Psoas muscle (tissue), 8 donors: ENCODE measurements at places on chromosomes 12 and 14. TPM values are rescaled to one million over a fixed set of nuclear protein-coding genes. Genes with fewer than 3 reads are reported as not detected.

Gene CLEC1A
- polyA plus RNA-seq, result 1.7 TPM

- no peak for DNase-seq
Observed at GRCh38 chr14:64795211-64795610, 84.5 kb downstream of the SPTB start.

DNA sequence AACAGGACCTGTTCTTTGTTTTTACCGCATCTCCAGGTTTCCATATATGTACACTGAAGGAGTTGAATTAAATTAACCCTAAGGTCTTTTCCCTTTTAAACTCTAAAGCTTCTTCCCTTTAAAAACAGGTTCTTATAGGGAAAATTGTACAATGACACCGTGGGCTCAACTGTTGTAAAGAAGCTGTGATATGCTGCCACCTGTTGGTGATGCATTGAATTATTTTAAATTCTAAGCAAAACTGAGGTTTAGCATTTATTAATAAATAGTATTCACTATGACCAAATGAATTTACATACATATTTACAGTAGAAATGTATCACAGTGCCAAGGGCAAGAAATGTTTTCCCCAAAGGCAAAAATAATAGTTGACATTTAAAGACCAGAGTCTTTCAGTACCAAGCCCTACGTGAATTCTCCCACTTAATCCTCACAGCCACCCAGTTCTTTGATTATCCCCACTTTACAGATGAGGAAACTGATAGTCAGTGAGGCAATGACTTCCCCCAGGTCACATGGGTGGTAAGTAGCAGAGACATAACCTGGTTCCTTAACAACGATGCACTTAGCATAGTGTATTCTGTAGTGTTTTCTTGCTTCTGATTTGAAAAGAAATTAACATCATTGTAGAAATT lies 35.7 kb upstream of the TMEM263 start:
- DNase-seq, result no peak

GRCh38 chr14:98489115-98489514 lies 782.9 kb downstream of the BCL11B start:
- DNase-seq, result no peak

GRCh38 chr14:65486863-65487262 lies 74.3 kb downstream of the FUT8 start:
- no peak for DNase-seq

Gene KRT80
- 0.24 TPM for polyA plus RNA-seq

DNA sequence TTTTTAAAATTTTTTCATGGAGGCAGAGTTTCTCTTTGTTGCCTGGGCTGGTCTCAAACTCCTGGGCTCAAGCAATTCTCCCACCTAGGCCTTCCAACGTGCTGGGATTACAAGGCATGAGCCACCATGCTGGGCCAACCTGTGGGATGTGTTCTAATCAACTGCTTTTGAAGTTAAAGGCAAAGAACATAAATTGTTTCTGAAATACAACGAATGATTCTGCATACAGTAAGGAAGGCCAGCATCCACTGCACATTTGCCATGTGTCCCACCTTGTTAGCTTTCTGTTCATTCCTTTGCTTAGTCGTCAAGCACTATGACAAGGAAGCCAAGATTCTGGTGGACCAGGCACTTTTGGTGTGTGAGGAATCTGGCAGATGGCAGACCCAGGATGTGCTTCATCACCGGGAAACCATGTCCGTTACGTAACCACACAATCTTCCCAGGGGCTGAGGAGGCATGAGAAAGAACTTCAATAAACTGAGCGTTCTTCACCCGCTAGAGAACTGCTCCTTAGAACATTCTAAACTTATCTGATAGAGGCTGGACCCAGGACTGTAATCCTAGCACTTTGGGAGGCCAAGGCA lies 24.5 kb downstream of the MOK start:
- DNase-seq, result no peak

GRCh38 chr12:3313675-3314663 lies 177.0 kb upstream of the PRMT8 start:
- no peak for DNase-seq

- no peak for DNase-seq
Observed at GRCh38 chr12:24229031-24229700, 279.7 kb upstream of the SOX5 start.

Gene STAC3
- polyA plus RNA-seq, result 1,376 TPM

GRCh38 chr12:531951-532585 lies 72.3 kb downstream of the B4GALNT3 start:
- DNase-seq, result no peak

GRCh38 chr14:103870891-103871595 lies 23.7 kb upstream of the PPP1R13B start:
- DNase-seq, result no peak

Gene NCKAP5L
- polyA plus RNA-seq, result 6.8 TPM

DNA sequence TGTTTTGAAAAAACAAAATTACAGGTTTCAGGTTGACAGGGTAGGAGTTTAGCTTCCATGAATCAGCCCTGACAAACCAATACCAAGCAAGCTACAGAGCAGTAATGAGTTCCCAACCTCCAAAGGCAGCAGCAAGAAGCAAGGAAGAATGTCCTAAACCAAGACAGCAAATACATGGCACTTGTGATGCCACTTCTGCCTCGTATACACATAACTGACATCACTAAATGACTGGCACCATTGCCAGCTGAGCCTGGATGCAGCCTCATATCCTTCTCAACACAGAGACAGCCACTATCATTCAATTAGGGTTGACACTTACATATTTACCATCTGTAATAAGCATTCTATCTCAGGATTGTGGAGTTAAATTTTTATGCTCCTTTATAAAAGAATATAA lies 35.0 kb upstream of the MDM1 start:
- DNase-seq, result no peak

Gene TSHR
- 0.12 TPM for polyA plus RNA-seq

Gene DNAJC22
- not detected for polyA plus RNA-seq

Gene AQP6
- 0.04 TPM for polyA plus RNA-seq

DNA sequence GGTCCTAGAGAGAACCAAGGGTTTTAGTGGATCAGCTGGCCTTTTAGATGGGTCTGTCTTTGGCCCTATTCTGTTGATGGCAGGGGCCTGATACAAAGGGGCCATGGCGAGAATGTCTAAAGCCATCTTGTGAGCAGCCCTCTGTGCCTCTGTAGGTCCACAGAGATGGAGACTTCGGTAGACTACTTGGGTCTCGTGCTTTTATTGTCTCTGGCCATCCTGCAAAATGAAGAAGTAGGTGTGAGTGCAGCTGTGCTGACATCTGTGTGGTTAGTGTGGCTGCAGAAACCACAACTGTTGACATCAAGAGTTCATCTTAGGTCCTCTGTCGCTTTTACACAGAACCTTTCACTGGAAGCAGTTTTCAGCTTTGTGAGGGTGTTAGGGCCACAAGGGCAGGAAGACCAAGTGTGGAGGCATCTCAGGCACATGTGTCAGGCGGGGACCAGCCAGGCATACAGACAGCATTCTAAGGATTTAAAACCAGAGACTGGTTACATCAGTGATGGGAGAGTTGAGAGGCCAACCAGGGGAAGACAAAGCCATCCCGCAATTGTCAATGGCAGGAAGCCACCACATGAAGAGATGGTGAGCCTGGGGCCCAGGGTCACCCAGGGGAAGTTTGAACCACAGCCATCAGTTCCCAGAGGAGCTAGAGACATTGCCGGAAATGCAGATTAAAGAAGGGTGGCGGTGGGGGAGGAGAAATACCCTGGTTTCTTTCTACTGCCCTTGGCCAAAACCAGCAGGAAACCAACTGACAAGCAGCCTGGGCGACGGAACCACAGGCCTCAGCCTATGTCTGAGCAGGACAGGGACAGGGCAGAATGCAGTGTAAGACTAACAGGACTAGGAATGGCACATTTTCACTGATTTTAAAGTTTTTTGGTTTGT lies 13.0 kb upstream of the TPCN1 start:
- no peak for DNase-seq

DNA sequence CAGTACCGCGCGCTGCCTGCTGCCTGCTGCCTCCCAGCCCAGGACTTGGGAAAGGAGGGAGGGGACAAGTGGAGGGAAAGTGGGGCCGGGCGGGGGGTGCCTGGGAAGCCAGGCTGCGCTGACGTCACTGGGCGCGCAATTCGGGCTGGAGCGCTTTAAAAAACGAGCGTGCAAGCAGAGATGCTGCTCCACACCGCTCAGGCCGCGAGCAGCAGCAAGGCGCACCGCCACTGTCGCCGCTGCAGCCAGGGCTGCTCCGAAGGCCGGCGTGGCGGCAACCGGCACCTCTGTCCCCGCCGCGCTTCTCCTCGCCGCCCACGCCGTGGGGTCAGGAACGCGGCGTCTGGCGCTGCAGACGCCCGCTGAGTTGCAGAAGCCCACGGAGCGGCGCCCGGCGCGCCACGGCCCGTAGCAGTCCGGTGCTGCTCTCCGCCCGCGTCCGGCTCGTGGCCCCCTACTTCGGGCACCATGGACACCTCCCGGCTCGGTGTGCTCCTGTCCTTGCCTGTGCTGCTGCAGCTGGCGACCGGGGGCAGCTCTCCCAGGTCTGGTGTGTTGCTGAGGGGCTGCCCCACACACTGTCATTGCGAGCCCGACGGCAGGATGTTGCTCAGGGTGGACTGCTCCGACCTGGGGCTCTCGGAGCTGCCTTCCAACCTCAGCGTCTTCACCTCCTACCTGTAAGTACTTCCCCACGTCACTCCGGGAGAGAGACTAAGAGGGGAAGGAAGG lies at the start of gene LGR5:
Gene LGR5, plus strand, starts transcription at position 186 of the 732 bp plus-strand sequence. Its CDS starts 283 bp downstream, at position 469.
- DNase-seq, result peak; percentile 69

Gene OSGEP
- 24.3 TPM for polyA plus RNA-seq

GRCh38 chr12:65761301-65761700 lies 63.0 kb upstream of the HMGA2 start:
- no peak for DNase-seq

Gene CFAP73
- 0.35 TPM for polyA plus RNA-seq

Gene GUCY2C
- polyA plus RNA-seq, result not detected
